ENCODE measurements at places on chromosomes 11 and 22.

DNA sequence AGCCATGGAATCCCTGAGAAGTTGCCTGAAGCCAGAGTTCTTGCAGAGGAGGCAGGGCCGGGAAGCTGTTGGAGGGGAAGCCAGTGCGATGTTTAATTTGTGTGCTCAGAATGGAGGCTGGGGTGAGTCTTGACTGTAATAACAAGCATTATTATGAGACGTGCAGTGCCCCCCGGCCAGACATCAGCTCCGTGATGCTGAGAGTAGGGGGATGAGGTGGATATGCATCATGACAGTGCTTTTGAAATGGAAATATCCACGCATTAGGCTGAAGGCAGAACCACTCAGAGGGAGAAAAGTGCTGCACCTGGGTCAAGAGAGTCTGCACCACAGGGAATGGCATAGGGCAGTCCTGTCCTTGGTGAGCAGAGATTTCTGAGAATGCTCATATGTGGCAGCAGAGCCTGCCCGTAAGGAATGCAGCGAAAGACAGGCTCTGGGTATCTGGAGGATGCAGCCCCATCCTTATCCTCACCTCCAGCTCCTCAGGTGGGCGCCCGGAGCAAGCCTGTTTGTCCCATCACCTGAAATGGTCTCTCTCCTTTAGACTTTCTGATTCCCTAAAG lies 37.6 kb upstream of the SEZ6L start:
- DNase-seq = no peak

- DNase-seq = peak; percentile 30
Observed at GRCh38 chr11:76206327-76207081, at the start of gene WNT11. TSS of gene WNT11 (minus strand) at chr11:76206502. CDS start at chr11:76206407, 95 bp downstream.

DNA sequence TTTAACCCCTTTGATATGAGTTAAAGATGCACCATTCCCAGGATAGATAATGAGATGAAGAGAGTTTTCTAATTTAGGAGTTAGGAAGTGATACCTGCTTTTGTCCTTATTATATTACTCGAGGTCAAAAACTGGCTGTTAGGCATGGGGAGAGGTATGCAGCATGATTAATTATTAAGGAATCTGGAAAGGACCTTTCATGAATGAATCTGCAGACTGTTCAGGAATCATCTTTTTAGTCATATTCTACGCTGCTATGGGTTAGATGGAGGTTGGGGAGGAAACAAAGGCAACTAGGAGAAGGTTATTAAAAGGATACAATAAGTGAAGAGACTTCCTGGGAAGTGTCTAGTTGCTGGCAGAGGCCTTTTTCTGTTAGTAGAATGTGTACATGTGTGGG lies 492.4 kb upstream of the CCDC90B start:
- no peak for DNase-seq

DNA sequence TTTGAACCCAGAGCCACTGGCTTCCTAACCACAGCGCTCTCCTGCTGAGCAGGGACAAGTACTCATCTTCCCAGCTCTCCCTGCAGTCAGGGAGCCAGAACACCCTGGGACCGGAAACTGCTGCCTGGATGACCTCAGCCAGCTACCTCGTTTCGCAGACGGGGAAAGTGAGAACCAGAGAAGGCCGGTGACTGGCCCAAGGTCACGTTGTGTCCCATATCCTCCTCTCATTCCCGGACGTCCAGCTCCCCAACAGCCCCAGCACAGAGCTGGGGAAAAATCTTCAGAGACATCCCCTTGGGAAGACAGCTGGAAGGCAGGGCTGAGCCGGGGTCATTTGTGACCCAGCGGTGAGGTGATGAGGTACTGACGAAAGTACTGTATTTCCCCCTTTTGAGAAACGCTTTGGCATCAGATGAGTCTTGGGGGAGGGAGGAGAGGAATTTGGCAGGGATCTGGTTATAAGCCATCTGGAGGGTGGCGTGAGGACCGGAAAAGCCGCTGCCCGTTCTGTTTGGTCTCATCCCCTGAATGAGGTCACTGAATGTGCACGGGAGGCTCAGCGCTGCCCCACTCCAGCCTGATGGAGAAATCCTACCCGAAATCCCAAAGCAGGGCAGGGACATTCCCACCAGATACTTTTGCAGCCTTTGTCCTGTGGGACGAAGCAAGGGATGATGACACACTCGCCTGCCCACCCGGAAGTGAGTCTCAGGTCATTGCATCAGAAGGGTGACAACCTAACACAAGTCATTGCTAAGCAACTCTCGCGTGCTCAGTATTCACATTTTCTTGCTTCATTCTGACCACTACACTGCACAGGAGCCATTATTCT lies 41.1 kb downstream of the LIF start:
- no peak for DNase-seq

- no peak for DNase-seq
Observed at GRCh38 chr22:27299181-27300085, 502.1 kb downstream of the MN1 start.

DNA sequence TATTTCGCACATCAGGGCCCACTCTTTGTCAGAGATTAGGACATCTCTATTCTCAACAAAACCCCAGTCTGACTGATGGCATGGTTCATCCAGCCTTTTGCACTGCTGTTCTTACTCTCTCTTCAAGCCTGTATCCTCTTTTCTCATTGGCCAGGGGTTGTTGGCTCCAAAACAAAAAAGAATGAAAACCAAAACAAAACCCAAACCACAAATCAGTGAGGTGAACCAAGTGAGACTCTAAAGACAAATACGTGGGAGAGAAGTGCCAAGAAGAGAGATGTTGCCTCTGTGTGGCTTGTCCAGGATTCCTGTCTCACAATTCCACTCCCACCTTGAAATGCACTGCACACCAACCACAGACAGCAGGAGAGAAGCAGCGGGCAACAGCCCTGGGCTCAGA lies 278.9 kb upstream of the NARS2 start:
- no peak for DNase-seq

- no peak for DNase-seq
Observed at GRCh38 chr11:109209572-109209971, 212.4 kb upstream of the C11orf87 start.

GRCh38 chr11:1743585-1744136 lies 6.7 kb downstream of the IFITM10 start:
- no peak for DNase-seq

- DNase-seq = no peak
Observed at GRCh38 chr11:12409621-12410005, 32.2 kb downstream of the PARVA start.

DNA sequence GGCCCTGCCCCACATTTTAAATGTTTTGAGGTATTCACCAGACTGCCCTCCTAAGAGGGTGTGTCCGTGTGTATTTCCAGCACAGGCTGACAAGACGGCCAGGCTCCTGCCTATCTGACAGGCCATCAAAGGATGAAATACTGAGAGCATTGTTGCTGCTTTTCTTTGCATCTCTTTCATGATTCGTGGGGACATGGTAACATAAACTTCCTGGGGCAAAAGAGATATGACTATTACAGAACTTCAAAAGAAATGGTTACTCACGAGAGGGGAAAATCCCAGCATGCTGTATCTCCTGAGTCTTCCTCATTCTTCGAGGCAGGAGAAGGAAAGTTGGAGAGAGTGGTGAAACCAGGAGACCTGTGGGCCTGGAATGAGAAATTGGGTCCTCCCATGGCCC lies 10.3 kb upstream of the BIK start:
- no peak for DNase-seq
